Mammary epithelial cell (primary cell): ENCODE measurements at places on chromosomes 7 and 10.
A peak's percentile ranks its signal among the peaks of the same experiment; 100 is the strongest.

DNA sequence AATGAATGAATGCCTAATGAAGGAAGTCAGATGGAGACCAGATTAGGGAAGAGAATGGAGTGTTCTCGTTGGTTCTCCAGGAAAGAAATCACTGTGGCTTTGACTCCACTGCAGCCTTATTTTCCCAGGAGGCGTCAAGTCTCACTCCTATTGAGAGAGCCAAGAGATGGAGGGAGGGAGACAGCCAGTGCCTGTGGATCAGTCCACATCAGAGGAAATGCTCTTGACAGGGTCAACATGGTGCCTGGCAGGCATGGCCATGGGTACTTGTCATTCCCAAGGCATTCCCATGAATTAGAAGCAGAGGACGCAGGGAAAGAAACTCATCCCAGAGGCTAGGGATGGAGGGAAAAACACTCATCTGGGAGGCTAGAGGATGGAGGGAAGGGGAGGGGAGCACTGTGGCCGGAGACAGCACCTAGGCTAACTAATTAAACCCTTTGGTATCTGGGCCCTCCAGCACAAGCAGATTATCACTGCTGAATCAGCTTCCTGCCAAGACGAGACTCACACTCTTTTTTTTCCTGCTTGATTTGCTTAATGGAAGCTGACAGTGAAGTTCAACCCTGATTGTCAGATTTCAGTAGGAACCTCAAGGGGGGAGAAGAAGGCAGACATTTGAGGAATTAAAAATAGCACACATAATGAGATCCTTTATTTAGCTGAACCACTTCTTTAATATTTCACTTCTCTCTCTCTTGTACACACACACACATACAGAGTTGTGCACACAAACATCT, 1233.2 kb upstream of the AUTS2 start:
- no peak for DNase-seq

GRCh38 chr10:50152792-50153272, 85.1 kb downstream of the WASHC2A start:
- no peak for DNase-seq

GRCh38 chr7:76368190-76368589, 9.4 kb upstream of the YWHAG start:
- no peak for DNase-seq

DNA sequence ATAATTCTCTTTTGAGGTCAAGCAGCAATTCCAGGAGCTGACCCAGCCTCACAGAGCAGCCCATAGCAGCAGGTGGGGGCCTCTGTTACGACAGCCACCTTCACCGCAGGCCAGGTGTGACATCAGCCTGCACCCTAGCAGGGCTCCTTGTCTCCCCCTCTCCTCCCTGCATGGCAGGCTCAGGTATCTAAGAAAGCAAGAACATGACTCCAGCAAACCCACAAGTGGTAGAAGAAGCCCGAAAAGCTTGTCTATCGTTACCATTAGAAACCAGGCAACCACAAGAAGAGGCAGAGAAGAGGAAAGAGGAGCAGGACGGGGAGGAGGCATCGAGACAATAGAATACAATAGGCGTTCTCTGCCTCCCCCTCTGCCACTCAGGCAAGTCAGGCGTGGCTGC, 104.0 kb upstream of the PRR15 start:
- DNase-seq: no peak

DNA sequence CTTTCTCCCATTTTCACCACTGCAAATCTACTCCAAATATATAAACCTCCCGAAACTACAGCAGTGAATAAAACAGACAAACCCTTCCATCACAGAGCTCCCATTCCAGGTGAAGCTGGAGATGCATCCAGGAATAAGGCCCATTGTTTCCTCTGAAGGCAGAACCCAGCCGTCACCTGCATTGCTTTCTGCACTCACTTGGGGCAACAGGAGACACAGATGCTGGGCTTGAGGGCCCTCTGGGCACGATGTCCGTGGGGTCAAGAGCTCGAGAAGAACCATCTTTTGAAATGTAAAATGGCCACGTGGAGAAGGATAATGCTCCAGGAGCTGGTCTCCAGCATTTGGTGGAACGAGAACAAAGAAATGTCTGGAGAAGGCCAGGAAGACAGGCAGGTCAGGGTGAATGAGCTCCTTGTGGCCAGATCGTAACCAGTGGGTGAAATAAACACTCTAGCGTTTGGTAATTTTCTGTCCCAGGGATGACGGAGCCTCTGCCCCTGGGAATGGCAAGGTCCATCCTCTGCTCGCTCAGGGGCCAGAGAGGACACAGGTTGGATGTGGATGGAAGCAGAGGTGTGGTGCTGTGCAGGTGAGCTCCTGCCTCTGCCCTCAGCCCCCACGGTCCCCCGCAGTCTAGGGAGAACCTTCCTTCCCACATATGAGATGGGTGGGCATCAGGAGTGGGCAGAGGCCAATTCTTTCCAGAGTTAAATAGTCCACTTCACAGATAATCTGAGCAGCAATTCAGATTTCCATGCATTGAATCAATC, 556.1 kb downstream of the DNAJB6 start:
- no peak for DNase-seq

GRCh38 chr10:48242171-48242904, 32.2 kb downstream of the FRMPD2 start:
- DNase-seq: no peak

GRCh38 chr7:137960020-137960419, 41.9 kb downstream of the CREB3L2 start:
- no peak for DNase-seq

DNA sequence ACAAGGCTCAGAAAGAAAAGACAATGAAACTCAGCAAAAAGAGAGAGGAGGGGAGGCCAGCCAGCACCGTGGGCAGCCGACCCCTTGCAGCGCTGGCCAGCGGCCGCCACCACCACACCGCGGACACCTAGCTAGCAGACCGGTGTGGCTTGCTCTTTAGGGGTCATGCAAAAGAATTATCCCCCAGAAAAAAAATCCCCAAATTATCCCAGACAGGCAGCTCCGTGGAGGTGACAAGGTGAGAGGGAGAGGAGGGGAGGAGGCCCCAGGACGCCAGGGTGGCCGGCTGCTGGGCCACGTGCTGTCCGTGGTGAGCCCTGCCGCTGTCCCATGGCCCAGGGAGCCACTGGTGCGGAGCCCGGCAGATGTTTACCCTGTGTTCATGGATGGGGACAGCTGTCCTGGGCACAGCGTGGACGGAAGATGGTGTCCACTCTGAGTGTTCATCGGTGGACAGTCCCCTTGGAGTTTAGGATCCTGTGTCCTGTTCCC, 16.5 kb downstream of the YKT6 start:
- no peak for DNase-seq

DNA sequence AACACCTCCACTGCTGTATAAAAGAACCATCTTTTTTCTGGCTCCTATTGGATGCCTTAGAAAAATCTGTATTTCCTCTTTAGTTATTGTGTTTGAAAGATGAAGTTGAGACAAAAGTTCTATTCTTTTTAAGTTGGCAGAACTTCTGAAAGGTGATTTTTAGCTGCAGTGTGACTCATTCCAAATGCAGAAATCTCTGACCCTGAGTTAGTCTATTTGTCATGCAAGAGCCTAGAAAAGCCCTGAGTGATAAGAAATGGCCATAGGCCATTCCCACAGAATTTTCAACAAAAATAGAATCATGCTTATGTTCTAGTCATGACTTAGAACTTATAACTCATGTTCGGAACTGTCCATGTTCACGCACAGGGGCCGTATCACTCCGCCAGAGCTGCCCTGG, 89.1 kb downstream of the EGFR start:
- peak; percentile 76 for DNase-seq

DNA sequence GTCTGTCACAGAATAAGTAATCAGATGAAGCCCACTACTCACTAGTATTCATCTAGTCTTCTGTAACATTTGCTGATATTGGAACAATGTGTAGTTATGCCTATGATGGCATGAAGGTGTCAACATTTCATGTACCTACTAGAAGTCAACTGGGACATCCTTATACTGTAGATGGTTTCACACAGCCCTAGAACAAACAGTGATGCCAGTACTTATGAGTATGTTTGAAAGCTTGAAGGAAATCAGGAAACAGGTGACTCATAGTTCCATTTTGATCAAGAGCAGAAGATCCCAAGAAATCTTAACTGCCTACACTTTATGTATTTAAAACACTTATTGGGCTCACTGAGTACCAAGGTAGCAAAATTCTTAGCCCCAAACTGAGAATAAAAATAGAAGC, 1519.6 kb downstream of the REEP3 start:
- no peak for DNase-seq

DNA sequence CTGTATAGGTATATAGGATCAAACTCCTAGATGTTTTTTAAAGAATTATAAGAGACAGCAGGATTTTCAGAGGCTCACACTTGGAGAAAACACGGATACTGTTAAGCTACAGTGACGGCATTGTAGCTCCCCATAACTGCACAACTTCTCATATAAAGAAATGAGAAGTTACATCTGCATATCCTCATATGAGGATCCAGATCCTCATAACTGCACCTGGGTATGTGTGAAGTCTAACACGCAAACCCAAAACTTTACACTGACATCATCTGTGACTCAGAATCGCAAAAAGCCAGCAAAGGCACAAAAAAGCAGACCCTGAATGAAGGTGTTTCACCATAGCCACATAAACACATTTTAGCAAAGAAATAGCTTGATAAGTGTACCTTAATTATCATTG, 34.1 kb downstream of the NEBL start:
- no peak for DNase-seq

- DNase-seq: no peak
Observed at GRCh38 chr7:94286111-94286510, 108.6 kb upstream of the COL1A2 start.
